ENCODE measurements at places on chromosomes 3 and 15.

- no peak for DNase-seq
These were observed 27.0 kb upstream of the CAPN3 start for GRCh38 chr15:42332331-42332730.

DNA sequence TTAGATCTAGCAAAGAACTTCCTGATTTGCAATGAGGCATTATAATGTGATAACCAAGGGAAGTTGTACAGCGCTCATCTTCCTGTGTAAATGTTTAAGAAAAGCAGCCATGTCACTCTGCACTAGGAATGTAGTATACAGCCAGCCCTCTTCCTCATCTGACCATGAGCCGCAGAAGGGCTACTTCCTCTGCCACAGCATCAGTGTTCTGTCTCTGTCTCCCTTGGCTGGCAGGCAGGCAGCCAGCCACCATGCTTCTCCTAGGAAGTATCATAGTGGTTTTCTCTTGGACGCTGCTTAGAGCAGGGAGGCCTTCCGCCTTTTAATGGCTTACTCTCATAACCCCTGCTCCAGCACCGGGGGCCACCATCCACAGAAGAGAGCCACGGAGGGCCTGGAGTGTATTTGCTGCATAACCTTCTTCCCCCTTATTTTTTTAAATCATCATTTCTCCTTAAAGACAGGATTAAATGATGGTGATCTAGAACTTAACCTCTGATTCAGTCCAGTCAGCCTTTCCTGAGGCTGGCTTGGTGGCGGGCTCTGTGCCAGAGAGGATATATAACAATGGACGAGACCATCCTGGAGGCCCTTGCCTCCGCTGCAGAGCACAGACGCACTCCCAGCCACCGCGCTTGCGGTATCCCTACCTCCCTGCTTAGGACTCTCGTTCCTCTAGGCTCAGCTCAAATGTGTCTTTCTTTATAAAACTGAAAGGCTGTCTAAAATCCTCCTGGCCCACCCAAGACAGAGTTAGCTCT, 57.3 kb upstream of the PLXNA1 start:
- DNase-seq = no peak

DNA sequence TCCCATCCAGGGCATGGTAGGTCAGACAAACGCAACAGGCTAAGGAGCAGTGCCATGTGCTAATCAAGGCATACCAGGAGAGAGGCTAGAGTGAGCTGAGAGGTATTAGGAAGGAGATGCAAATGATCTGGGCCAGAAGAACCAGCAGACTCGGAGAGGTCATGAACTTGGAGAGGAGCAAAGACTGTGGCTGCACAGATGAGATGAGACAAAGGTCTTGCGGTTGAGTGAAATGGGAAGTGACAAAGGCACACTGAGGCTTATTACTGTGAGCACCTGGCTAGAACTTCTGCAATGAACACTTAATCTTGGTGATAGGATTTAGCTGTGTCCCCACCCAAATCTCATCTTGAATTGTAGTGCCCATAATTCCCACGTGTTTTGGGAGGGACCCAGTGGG, 380.2 kb downstream of the ULK4 start:
- DNase-seq = no peak

DNA sequence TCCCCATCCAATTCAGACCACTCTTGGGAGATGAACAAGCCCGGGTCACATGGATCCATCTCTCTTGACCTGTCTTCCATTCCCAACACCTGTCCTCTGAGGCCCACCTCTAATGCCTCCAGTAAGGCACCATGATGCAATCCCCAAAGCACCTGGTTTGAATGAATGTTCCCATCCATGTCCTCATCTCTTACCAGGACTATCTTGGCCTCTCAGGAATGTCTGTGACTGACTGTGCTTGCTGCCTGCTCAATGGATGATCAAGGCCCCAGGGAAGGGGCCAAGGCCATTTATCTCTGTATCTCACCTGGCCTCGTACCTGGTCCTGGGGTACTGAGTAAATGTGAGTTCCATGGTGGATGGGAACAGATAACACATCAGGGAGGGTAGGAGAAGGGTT, 49.7 kb downstream of the SLCO2A1 start:
- no peak for DNase-seq

Data from activated CD8-positive, alpha-beta memory T cell treated with anti-CD3 and anti-CD28 coated beads, Interleukin-2, amount 50 U/mL, for 4 hours (primary cell).